ENCODE measurements at places on chromosomes 4 and X.

DNA sequence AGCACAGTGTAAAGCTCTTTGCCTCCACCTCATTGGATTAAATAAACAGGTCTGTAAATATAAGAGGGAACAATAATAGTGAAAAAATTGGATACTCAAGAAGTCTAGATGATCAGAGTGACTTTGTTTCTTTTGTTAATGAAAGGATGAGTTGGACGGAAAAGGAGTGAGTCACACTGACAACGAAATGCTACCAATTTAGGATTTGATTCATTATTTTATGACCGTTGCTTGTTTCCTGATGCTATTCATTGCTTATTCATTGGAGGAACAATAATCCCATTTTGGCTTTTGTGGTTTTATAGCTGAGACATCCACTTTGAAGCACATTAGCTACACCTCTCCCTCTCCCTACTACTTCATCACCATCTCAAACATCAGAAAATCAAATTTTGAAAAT, 74.4 kb upstream of the DYNLT3 start:
- no peak for DNase-seq

DNA sequence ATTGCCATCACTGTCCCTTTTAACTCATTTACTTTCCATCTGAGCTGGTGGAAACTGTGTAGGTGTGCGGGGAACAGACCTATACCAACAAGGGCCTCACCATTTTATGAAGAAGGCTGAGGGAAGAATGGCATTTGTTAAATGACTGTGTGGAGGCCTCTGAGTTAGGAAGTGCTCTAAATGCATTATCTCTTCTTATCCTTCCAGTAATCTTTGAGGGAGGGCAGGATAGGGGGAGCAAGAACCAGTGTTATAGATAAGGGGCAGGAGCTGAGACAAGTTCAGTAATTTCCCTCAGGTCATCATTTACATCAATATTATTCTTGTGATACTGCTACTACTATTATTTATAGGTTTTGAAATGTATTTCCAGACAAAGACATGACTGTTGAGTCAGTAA, 122.4 kb upstream of the PDLIM3 start:
- no peak for DNase-seq

GRCh38 chr4:89217604-89218003, 90.0 kb downstream of the GPRIN3 start:
- no peak for DNase-seq

DNA sequence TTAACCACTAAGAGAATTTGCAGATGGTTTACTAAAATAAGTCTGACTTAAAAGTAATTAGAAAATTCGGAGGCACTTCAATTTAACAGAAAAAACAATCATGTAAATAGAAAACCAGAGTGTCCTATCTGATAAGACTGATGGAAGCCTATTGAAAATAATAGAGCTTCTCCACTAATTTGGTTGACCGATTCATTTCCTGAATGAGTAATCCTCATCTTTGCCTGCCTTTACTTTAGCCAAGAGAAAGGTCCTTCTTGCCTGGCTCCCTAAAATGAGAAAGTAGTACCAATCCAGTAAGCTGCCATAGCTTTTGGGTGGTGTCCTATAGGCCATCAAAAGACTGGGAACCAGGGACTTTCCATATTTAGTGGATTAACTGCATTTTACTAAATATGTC, 48.4 kb downstream of the KCNIP4 start:
- DNase-seq, result no peak

DNA sequence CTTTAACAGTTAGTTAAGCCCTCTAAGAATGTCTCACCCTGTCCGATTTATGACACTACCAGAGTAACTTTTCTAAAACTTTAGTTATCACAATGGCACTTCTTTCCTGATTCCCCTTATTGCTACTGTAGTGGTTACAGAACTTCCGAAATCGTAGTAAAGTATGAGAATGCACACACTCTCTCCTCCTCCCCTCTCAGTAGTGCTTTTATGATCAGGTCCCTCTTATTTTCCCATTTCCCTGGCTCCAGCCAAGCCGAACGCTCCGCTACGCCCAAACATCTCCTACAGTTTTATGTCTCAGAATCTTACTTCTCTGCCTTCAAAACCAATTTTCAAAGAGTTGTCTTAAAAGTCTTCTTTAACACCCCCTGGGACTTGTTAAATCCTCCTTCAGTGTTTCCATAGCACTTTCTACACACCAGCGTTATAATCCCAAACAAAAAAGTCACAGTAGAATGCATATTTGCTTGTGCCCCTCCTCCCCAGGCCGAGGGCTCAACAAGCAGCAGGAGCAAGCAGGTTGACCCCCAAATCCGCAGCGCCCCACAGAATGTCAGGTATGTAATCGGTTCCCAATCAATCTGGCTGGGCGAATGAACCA, 671 bp downstream of the HPF1 start:
- DNase-seq, result no peak

- DNase-seq, result no peak
Measured at GRCh38 chr4:148998719-148999118, 556.5 kb upstream of the NR3C2 start.

DNA sequence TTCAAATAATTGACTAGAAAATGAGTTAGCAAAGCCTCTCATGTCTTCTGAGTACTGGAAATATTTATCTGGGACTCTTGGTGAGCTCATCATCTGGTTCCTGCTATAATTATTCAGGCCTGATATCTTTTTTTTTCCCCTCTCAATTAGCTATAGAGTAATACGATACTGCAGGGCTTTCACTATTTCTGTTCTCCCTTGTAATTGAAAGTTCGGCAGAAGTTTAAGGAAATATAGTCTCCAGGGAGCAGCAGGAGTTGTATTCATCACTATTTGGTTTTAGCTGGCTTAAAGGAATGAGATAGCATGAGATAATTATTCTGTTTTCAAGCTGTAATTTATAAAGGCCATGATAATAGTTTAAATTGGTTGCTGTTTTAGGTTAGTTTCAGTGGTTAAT, 378.6 kb upstream of the EPHA5 start:
- DNase-seq, result no peak

DNA sequence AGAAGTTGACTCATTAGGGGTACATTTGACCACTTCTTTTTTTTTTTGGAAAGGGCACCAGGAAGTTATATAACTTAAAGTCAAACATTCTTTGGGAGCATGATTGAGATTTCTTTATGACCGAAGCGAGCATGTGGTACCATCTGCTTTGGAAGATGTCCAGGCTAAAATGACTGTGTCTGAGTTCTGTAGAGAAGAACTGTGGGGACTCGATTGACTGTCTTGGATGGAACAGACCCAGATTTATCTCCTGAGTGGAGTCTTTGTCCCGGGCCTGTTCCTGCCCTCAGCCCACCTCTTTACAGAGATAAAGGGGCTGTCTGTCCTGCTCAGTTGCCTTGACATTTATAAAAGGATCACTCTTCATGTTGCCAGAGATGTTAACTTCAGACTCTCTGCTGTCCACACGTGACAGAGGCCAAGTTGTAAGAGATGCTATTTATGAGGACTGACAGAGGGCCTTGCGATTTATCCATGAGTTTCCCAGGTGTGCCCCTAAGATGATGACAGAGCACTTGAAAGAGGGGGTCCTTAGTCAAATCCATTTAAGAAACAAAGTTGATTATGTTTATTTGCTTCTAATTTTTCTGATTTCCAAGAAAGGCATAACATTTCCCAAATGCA, 16.8 kb downstream of the SMIM20 start:
- DNase-seq, result no peak

- no peak for DNase-seq
Measured at GRCh38 chrX:16278927-16279326, 111.6 kb downstream of the MAGEB17 start.

DNA sequence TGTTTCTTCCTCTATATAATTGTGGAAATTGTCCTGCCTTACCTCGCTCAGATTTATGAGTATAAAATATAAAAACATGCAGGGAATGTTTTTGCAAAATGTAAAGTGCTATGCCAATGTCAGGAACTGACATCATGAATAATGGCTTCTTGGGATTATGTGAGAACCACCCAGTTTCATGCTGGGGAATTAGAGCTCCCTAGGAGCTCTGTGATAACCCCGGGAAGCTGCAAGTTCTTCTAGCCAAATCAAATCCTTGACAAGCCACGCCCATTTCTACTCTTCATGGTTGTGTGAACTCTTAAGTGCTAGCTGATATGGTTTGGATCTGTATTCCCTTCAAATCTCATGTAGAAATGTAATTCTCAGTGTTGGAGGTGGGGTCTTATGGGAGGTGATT, 85.9 kb upstream of the PAK3 start:
- no peak for DNase-seq

DNA sequence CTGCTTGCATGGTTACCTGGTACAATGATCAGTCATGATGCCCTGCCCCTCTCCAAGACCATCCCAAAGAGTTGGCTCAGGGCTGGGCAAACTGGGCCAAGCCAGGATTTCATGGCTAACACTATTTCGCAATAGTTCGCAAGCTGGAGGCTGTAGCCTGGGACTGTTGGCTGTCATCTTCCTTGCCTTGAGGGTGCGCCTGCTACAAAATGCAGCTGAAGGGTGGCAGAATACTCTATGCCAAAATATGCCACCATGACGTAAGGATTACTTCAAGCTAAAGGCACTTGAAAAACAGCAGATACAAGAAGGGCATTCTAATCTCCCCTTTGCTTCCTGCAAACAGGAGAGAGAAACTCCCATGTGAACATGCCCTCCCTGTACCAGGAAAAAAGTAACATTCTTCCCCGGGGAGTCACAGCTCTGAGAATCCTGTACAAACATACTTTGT, 21.0 kb downstream of the SAT1 start:
- no peak for DNase-seq

- DNase-seq, result no peak
Measured at GRCh38 chr4:54063229-54063628, 1.2 kb downstream of the CHIC2 start.

GRCh38 chrX:7093305-7093704, 54.2 kb upstream of the STS start:
- no peak for DNase-seq

DNA sequence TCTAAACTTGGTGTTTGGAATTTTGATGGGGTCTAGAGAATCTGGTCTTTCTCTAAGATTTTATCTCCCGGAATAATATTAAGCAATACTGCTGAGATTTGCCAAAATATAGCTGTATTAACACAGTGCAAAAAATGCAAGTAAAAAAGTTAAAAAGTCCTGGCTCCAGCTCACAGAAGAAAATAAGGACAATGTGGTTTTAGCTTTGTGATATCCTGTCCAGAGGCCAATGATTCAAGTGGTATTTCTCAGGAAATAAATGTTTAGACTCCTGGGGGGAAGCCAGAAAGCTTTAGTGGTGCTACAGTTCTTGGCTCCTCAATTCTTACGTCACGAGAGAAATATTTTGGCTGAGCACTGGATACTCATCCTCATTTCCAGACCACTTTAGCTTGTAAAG, 40.9 kb upstream of the IL13RA2 start:
- DNase-seq, result no peak

GRCh38 chrX:11267425-11267824, 25.8 kb upstream of the AMELX start:
- no peak for DNase-seq

- DNase-seq, result no peak
Measured at GRCh38 chrX:93264261-93265002, 408.9 kb downstream of the NAP1L3 start.

GRCh38 chrX:111861605-111862004, 14.4 kb upstream of the TRPC5OS start:
- DNase-seq, result no peak

- DNase-seq, result no peak
Measured at GRCh38 chr4:42566835-42567234, 90.1 kb downstream of the ATP8A1 start.

DNA sequence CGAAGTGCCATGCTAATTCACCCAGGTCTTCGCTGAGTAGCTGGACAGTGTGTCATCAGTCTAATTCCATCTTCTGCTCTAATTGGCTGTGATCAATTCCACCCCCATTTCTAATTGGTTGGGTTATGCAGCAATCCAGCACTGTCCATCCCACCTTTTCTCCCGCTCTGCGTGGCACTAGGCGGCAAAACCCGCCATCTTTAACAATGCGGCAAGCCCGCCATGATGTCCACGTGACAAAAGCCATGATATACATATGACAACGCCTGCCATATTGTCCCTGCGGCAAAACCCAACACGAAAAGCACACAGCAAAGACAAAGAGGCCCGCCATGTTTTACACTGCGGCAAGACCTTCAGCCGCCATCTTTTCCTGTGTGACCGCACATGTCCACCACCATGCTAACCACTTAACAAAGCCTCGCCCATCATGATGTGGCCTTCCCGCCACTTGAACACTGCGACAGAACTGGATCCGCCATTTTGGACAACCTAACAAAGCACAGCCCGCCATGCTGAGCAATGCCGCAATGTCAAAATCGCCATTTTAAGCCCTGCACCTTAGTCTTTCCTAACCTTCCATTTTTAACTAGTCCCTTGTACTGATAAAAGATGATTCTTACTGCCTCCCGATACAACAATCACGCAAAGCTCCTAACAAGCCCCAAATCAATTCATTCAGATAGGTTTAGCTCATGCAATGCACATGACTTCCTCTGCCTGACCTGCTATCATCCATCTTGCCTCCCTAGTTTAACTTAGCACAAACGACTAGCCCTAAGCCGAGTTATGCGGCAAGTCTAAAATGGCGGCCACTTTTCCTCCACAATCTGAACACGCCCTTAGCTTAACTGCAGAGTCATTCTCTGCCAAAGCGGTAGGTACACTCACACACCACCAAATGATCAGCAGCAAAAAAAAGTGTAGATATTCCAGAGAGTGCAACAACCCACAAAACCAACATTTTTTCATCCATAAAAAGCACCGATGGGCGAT, 288.3 kb downstream of the CHIC1 start:
- no peak for DNase-seq

DNA sequence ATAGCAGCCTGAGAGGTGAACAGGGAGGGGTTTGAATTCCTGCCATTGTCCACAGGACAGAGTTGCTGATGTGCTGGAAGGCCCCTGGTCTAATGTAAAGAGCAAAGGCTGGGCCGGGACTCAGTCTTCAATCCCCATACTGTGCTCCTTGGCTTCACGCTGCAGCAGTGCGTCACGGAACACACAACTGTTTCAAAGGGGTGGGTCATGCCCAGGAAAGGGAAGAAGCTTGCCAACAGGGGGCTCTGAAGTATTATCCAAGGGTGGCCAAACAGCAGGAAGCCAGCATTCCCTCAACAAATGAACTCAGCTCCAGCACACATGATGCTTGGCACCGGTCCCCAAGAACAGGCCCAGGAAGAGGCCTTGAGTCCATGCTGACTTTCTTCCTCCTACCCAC, 122.5 kb downstream of the NFKB1 start:
- no peak for DNase-seq

GRCh38 chr4:25178838-25179261, 18.6 kb upstream of the SEPSECS start:
- DNase-seq, result no peak

DNA sequence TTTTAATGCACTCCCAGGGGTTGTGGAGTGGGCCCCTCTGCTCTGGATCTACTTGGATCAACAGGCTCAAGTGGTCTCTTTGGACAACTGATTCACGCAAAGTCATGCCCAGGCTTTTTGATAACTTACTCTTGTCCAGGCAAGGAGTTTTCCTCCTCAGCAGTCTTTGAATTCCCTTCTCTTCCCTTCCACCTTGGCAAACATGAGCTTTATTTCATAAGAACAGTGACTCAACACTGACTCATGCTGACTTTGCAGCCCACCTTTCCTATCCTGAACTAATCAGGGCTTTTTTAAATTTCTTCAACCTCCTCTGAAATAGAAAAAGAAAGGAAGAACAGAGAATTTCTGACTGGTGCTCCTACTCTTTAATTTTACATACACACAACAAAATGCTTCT, 132.1 kb upstream of the LDB2 start:
- no peak for DNase-seq

Data from stimulated activated CD4-positive, alpha-beta T cell treated with anti-CD3 and anti-CD28 coated beads, Interleukin-12 subunit alpha, Interleukin-12 subunit beta, amount 100 ng/mL, for 4 hours (primary cell).